Right lobe of liver (tissue), 6 donors: ENCODE measurements at places on chromosomes 6 and 20. TPM values are rescaled to one million over a fixed set of nuclear protein-coding genes. Genes with fewer than 3 reads are reported as not detected.

Gene OGFRL1
- 6.9 TPM for total RNA-seq

Gene ELOVL4
- total RNA-seq, result not detected

Gene NMBR
- total RNA-seq, result not detected

Gene C4B
- 2,805 TPM for total RNA-seq

Gene YIPF3
- 65.4 TPM for total RNA-seq

Gene SLC13A3
- total RNA-seq, result 10.9 TPM

- H3K27ac ChIP-seq, result no peak overlapping the region
- H3K36me3 ChIP-seq, result no peaks in the 10 kb centered on the region
- H3K4me3 ChIP-seq, result no peak overlapping the region
- no peaks in the 10 kb centered on the region for H3K4me1 ChIP-seq
- no peaks in the 10 kb centered on the region for H3K27me3 ChIP-seq
These were observed 12.7 kb upstream of the JAG1 start for GRCh38 chr20:10686356-10687133.

GRCh38 chr6:158060455-158061360 is 79.0 kb downstream of the SYNJ2 start:
- no peaks in the 10 kb centered on the region for H3K36me3 ChIP-seq
- no peaks in the 10 kb centered on the region for H3K4me1 ChIP-seq
- DNase-seq, result peak; percentile 74
- no peak overlapping the region for H3K4me3 ChIP-seq

DNA sequence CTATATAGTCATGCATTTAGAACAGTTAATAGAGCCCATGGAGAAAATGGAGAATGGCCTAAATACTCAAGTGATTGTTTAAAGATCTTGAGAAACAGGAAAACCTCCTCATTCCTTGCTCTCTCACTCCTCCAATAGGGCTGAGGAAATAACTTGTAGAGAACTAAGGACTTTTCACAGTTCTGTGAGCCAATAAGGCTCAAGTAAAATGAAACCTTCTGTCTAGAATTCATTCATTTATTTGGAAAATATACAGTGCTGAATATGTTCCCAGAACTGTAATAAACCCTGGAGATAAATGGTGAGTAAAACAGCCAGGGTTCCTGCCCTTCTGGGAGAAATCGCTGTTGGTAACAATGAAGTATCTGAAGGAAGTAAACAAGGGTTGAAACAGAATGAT is 35.3 kb downstream of the ELOVL2 start:
- peaks cover 16% of the 10 kb centered on the region for H3K4me1 ChIP-seq
- no peaks in the 10 kb centered on the region for H3K27me3 ChIP-seq
- no peak for DNase-seq
- H3K4me3 ChIP-seq, result no peak overlapping the region

- H3K4me3 ChIP-seq, result no peak overlapping the region
- DNase-seq, result no peak
- H3K27ac ChIP-seq, result no peak overlapping the region
- no peaks in the 10 kb centered on the region for H3K4me1 ChIP-seq
- no peaks in the 10 kb centered on the region for H3K36me3 ChIP-seq
- H3K27me3 ChIP-seq, result no peaks in the 10 kb centered on the region
These were observed 116.4 kb upstream of the KCNQ5 start for GRCh38 chr6:72505446-72505845.

DNA sequence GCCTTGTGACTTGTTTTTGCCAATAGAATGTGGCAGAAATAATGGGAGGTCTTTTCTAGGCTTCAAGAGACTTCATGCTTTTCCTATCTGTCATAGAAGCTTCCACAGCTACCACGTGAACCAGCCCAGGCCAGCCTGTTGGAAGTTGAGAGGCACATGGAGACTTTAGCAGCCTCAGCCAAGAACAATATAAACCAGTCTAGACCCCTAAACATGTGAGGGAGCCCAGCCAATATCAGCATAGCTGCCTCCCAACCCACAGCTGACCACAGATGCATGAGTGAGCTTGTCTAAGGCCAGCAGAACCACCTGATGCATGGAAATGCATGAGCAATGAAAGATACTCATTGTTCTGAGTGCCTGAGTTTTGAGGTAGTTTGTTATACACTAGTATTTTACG is 540.7 kb upstream of the BTBD3 start:
- no peak for DNase-seq
- no peaks in the 10 kb centered on the region for H3K36me3 ChIP-seq
- H3K4me3 ChIP-seq, result no peak overlapping the region

- H3K27ac ChIP-seq, result no peak overlapping the region
- DNase-seq, result peak; percentile 46
- H3K4me1 ChIP-seq, result peaks cover 37% of the 10 kb centered on the region
- H3K36me3 ChIP-seq, result no peaks in the 10 kb centered on the region
- no peaks in the 10 kb centered on the region for H3K27me3 ChIP-seq
These were observed 2.1 kb upstream of the PPP1R18 start for GRCh38 chr6:30688569-30688968.

DNA sequence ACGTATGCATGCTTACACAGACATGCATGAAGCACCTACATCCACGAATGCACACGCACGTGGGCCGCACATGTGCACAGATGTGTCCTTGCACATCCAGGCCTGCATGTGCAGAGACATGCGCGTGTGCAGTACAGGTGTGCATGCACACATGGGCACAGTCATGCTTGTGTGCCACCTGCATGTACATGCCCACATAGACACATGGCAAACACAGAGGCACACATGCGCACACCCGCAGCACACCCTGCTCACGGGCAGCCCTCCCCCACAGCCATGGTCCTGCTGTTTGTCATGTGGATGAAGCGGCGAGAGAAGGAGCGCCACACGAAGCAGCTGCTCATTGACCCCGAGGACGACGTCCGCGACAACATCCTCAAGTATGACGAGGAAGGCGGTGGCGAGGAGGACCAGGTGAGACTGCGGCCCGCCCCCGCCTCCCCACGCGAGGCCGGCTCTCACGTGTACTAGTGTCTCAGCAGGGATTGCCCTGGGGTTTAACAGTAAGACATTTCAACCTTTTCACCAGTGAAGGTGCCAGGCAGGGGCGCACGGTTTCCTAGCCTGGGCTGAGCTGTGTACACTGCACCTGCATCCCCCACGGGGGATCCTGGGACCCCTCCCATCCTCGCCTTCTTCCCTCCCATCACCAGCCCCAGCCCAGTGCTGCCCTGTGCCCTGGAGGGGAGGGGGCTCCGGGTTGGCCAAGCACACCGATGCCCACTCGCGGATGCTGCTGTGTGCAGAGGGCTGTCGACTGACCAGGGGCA is 132.8 kb downstream of the TAF4 start:
- H3K27me3 ChIP-seq, result no peaks in the 10 kb centered on the region
- H3K4me3 ChIP-seq, result no peak overlapping the region
- no peak overlapping the region for H3K27ac ChIP-seq
- no peaks in the 10 kb centered on the region for H3K36me3 ChIP-seq
- no peaks in the 10 kb centered on the region for H3K4me1 ChIP-seq

- no peaks in the 10 kb centered on the region for H3K27me3 ChIP-seq
- H3K27ac ChIP-seq, result peak overlapping the region; percentile 81
- H3K36me3 ChIP-seq, result no peaks in the 10 kb centered on the region
- peak; percentile 84 for DNase-seq
- H3K4me3 ChIP-seq, result peak overlapping the region; percentile 66
These were observed 70.9 kb downstream of the HFE start for GRCh38 chr6:26158076-26158580.

- no peaks in the 10 kb centered on the region for H3K27me3 ChIP-seq
- H3K4me1 ChIP-seq, result peaks cover 5% of the 10 kb centered on the region
- peak; percentile 77 for DNase-seq
- H3K27ac ChIP-seq, result peak overlapping the region; percentile 93
These were observed 968 bp downstream of the PHF3 start for GRCh38 chr6:63636518-63637021.

- H3K27me3 ChIP-seq, result no peaks in the 10 kb centered on the region
- no peaks in the 10 kb centered on the region for H3K36me3 ChIP-seq
- no peak overlapping the region for H3K27ac ChIP-seq
- H3K4me3 ChIP-seq, result no peak overlapping the region
- no peaks in the 10 kb centered on the region for H3K4me1 ChIP-seq
These were observed 82.8 kb upstream of the HIVEP1 start for GRCh38 chr6:11929241-11929835.

GRCh38 chr20:46978951-46979491 is 84.4 kb downstream of the EYA2 start:
- no peak overlapping the region for H3K27ac ChIP-seq
- H3K27me3 ChIP-seq, result no peaks in the 10 kb centered on the region
- DNase-seq, result no peak
- H3K4me3 ChIP-seq, result no peak overlapping the region
- no peaks in the 10 kb centered on the region for H3K36me3 ChIP-seq

DNA sequence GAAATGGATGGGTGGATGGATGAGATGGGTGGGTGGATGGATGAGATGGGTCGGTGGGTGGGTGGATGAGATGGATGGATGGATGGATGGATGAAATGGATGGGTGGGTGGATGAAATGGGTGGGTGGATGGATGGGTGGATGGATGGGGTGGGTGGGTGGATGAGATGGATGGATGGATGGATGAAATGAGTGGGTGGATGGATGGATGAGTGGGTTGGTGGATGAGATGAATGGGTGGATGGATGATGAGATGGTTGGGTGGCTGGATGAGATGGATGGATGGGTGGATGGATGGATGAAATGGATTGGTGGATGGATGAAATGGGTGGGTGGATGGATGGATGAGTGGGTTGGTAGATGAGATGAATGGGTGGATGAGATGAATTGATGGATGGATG is 35.7 kb downstream of the THBS2 start:
- H3K4me3 ChIP-seq, result no peak overlapping the region
- H3K27ac ChIP-seq, result no peak overlapping the region
- no peaks in the 10 kb centered on the region for H3K27me3 ChIP-seq
- H3K36me3 ChIP-seq, result no peaks in the 10 kb centered on the region
- DNase-seq, result no peak
